NCI-H226 (cell line): ENCODE measurements at places on chromosomes 4 and X.

- no peak for DNase-seq
Observed at GRCh38 chrX:44669626-44670025, 127.0 kb upstream of the FUNDC1 start.

DNA sequence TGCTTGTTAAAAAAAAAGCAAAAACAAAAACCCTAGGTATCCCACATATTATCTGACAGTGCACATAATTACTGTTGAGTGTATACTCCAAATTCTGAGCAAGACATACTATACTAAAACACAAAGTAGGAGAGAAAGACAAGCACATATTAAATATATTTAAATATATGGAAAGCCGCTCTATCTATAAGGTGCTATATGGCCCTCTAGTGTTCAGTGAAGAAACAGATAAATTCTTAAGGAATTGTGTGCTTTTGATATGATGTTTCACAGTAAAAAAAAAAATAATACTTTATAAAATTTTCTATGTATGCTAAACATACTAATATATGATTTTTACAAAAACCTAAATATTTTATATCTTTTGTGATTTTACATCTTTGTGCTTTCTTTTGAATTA is 137.8 kb downstream of the FBXW7 start:
- DNase-seq: no peak

GRCh38 chrX:50813843-50814661 is at the start of gene SHROOM4:
TSS of gene SHROOM4 (minus strand) at chrX:50814194. CDS start at chrX:50814018, 176 bp downstream.
- no peak for DNase-seq

DNA sequence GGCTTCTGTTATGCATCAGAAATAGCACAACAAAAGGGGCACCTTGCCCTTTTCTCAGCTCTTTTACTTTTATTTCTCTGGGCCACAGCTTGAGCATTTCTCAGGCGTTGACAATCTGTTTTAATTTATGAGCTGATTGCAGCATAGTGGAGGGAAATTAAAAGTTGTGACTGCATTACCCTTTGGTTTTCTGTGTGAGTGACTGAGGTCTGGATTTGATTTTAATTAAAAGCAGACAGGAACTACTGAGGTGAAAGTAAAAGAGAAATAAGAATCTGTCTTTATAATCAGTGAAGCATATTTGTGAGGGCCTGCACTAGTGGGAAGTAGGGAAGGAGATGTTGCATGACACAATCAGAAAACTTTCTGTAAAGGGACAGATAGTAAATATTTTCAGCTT is 43.4 kb upstream of the GEMIN8 start:
- DNase-seq: no peak

GRCh38 chrX:118286066-118286762 is 59.7 kb upstream of the WDR44 start:
- peak; percentile 36 for DNase-seq

- DNase-seq: no peak
Observed at GRCh38 chr4:5995901-5996623, 22.2 kb downstream of the C4orf50 start.

DNA sequence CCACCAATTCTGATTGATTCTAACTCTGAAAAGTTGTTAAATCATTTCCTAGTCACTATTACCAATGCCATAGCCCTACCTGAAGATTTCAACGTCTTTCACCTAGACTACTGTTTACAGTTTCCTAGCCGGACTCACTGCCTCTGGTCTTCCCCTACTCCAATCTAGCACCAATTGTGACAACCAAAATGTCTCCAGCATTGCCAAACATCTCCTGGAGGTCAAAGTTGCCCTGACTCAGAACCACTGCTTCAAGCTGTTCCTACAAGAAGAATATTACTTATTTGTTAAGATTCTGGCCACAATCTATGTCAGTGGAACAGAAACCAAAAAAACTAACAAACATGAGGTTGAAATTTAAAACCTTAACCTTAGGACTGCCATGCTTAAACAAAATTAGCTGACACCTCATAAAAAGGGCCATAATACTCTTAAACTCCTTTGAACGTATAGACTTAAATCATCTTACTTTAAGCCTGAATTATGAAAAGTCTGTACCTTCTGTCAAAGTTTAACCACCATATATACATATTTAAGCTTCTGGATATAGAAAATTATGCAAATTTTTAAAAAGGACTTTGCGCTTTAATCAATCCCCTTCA is 2.1 kb downstream of the PDS5A start:
- DNase-seq: no peak

DNA sequence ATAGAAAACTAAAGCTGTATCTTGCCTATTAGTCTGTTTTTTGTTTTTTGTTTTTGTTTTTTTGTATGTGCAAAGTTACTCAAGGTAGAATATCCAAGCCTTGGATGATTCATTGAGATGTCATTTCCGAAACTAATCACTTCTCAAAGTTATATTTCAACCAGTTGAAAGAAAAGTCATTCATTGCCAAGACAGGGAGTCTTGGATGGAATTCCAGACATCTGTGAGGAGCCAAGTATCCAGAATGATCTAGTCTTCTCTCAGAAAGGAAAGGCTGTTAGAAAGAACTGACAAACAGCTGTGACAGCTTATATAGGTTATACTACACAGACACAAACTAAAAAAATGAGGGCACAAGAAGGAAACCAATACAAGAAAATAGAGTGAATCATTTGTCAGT is 141.1 kb upstream of the NDST3 start:
- DNase-seq: peak; percentile 40

- peak; percentile 79 for DNase-seq
Observed at GRCh38 chr4:98474408-98474844, 184.0 kb downstream of the TSPAN5 start.

DNA sequence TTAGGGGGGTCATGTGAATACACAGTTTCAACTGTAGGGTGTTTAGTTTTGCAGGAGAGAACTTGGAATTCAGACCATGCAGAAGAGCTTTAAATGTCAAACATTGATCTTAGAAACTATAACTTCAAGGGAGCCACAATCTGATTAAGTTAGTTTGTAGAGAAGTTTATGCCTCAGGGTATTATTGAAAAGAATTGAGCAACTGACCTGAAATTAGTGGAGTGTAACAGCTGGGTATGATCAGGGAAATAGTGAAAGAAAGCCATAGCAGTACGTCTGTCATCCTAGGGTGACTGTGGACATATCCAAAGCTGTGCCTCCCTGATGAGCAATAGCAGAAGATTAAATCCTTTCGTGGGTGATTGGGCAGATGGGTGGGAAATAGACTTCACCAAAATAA is 63.8 kb downstream of the FAM47B start:
- DNase-seq: no peak

- no peak for DNase-seq
Observed at GRCh38 chrX:154660541-154660940, 7.2 kb upstream of the CTAG2 start.

GRCh38 chr4:75995727-75996126 is 5.0 kb upstream of the SDAD1 start:
- DNase-seq: no peak

DNA sequence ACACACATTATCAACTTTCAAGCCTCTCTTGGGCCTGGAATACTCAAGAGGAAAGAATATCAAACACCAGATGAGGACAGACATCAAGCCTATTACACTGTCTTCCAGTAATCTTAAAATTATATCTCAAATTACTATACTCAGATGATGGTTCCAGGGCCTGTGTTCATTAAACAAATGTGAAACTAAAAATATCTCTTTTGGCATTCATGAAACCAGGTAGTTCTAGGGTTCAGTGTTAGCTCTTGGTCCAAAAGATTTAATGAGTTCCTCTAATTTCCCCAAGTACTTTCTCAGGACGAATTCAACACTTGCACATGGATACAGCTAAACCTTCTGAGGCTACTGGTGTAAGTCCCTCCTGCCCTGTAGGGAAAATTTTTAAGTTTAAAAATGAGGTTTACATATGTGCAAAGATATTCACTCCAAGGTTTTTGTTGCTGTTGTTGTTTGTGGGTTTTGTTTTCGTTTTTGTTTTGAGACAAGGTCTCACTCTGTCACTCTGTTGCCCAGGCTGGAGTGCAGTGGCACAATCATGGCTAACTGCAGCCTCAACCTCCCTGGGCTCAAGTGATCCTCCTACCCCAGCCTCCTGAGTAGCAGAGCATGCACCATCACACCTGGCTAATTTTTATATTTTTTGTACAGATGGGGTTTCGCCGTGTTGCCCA is 79.4 kb downstream of the USP46 start:
- DNase-seq: no peak

- no peak for DNase-seq
Observed at GRCh38 chr4:182093935-182094334, 149.3 kb upstream of the TENM3 start.

DNA sequence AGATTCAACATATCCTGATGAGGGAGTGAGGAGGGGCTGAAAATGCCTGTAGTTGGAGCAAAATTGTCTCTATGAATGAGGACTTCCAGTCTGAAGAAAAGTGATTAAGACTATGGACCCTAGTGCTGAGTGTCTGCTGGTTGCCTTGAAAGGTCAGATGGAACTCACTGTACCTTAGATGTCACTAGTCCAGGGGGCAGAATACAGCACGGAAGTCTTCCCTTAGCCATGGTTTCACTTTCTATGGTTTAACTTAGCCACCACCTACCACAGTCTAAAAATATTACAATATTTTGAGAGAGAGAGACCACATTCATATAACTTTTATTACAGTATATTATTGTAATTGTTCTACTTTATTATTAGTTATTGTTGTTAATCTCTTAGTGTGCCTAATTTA is 223.1 kb downstream of the FMR1NB start:
- no peak for DNase-seq

DNA sequence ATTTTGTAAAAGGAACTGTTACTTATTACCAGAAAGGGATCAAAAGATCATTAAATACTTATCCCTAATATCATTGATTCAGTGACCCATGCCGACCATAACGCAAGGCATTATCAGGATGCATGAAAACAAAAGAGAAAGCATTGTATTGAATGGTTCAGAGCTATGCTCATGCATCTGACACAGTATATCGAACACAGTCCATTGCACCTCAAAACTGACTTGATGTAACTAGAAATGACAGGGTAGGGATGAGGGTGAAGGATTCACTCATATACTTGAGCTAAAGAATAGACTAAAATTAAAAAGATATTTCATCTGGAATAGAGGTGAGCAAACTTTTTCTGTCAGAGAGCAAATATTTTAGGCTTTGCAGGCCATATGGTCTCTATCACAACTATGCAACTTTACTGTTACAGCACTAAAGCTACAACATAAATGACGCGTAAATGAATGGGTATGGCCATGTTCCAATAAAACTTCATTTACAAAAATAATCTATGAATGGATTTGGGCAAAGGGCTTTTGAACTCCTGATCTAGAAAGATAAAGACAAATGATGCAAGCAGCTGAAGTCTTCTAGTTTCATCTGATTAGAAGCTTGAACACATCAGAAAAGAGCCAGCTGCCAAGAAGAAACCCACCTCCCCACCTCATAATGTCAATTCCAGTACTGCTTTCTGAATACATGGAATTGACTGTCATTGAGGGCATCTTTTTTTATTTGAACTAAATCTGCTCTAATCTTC is 12.9 kb upstream of the SPP1 start:
- no peak for DNase-seq

- DNase-seq: no peak
Observed at GRCh38 chr4:2298532-2298991, 36.7 kb upstream of the MXD4 start.
